ENCODE measurements at places on chromosomes 3 and 15.

- DNase-seq: peak; percentile 7
Measured at GRCh38 chr3:125374501-125374995, 577 bp downstream of the ZNF148 start.

- DNase-seq: no peak
Measured at GRCh38 chr3:171255236-171255806, 204.9 kb downstream of the TNIK start.

DNA sequence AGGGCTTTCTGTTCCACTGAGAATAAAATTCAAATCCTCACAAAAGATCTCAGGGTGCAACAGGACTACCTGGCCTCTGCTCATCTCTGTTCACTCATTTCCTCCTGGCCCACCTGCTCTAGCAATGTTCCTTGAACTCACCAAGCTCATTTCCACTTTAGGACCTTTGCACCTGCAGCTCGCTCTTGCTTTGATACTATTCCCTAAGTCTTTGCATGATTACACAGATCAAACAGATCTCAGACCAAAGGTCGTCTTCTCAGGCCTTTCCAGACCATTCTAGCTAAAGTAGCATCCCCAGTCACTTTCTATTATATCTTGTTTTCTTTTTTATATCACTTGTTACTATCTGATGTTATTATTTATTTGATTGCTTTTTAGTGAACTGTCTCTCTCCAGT, 54.7 kb downstream of the B3GNT5 start:
- DNase-seq: no peak

- DNase-seq: no peak
Measured at GRCh38 chr15:40927495-40927872, 1.7 kb upstream of the DLL4 start.

DNA sequence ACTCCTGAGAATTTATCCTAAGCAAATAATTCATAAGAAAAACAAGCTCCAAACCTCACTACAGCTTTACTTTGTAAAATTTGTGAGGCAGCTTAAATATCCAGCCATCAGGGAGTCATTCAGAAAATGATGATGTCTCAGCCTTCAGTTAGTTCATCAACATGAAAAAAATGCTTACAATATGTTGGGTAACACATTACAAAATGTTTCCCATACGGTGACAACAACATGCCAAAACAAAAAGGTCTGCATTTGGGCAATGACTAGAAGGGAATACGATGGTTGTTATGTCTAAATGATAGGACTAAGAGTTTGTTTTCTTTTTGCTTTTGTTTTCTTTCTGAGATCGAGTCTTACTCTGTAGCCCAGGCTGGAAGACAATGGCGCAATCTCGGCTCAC, 47.0 kb upstream of the CFAP161 start:
- DNase-seq: no peak

DNA sequence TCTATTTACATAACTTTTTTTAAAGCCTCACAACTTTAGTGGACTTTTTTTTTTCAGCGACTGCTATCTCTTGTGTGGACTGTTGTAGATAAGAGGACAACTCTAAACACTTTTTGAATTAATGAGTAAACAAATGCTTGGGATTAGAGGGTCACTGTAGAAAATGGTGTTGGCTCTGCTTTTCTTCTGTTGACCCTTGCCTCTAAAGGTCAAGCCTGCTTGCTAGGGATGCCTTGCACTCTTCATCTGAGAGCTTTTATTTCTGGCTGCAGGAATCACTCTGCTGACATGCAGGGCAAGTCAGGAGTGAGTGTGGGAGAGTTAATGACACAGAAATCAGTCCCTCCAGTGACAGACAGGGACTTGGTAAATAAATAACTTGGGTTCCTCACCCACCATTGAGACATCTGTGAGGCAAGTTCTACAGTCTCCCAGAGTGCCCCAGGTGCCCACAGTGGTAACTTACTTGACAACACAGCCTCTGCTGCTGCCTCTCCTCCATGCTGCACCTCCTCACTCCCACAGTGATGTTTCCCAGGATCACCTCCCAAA, 390.1 kb downstream of the IL20RB start:
- no peak for DNase-seq

GRCh38 chr15:68325726-68326125, 48.2 kb downstream of the FEM1B start:
- no peak for DNase-seq

DNA sequence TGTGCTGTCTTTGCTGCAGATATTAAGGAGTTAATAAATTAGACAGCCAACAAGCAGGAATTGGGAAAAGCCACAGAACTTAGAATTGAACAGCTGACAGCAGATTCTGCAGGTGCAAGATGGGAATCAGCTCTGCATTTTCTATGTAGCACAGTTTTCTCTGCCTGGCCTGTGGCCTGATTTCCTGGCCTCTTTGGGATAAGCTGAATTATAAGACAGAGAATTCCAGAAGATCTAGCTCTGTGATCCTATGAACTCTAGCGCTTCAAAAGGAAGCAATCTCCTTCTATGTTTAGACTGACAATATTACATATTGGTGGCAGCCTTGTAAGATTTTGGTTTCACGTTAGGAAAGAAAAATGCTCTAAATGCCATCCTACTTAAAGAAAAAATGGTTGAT, 24.0 kb upstream of the SOX2 start:
- DNase-seq: no peak

DNA sequence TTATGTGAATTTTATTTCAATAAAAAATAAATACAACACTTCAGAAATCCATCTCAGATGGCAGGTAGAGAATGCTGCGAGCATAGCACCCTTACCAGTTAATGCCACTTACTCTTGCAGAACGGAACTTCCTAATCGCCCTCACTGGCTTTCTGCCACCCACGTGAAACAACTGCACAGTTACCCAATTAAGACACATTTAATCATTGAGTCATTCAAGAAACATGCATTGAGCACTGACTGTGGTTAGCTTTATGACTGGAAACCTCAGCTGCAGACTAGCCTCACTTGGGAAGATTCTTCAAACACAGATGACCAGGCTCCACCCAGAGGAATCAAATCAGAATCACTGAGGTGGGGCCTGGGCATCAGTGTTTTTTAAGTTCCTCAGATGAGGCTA, 5.6 kb upstream of the MFGE8 start:
- DNase-seq: no peak

DNA sequence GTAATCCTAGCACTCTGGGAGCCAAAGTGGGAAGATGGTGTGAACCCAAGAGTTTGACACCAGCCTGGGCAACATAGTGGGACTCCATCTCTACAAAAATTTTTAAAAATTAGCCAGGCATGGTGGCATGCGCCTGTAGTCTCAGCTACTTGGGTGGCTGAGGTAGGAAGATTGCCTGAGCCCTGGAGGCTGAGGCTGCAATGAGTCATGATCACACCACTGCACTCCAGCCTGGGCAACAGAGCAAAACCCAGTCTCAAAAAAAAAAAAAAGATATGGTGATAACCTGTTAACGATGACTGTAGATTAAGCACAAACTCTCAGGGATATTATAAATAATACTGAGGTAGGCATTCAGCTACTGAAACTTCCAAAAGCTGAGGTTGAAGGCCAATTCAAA, 107.5 kb downstream of the SLC49A4 start:
- no peak for DNase-seq

DNA sequence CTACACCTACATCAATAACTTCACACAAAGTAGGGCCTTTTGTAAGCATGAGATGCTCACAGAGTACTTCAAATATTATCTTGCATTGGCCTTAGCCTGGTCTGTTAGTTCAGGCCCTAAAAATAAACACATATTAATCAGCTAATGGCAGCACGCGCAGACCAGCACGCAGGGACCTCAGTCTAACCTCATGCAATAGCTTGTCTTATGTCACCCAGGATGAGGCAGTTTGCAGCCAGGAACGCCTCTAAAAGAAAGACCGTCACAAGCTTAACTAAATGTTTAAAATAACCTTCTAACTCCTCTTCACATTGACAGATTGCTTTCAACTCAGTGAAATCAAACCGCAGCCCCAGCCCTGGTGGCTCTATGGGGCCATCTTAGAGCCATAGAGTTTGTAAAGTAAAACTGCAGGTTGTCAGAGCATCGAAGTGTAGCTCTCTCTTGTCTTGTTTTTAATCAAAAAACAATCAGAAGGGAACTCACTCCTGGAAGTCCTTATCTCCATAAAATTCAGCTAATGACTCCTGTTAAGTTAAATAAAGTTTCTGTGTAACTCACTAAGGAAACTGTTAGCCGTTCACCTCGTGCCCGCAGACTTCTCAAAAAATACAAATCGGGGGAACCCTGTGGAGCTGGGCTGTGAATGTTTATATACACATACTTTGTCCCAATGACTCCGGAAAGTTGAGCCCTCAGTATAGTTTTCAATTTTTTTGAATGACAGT, 212.6 kb downstream of the CDIN1 start:
- peak; percentile 24 for DNase-seq

GRCh38 chr3:78580681-78581080, 1187.1 kb downstream of the ROBO1 start:
- DNase-seq: no peak

DNA sequence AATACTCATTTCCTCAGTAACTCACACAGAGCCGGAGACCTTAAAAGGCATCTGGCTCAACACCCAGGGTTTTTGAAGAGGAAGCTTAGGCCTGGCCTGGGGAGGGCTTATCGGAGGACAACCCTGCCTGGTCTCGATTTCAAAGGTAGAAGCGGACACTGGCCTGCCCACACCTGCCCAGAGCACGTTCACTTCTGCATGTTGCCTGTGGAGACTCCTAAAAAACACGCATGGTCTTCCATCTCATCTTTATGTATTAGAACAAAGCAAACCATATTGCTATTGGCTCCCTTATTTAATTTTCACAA, 55.5 kb upstream of the FURIN start:
- no peak for DNase-seq

DNA sequence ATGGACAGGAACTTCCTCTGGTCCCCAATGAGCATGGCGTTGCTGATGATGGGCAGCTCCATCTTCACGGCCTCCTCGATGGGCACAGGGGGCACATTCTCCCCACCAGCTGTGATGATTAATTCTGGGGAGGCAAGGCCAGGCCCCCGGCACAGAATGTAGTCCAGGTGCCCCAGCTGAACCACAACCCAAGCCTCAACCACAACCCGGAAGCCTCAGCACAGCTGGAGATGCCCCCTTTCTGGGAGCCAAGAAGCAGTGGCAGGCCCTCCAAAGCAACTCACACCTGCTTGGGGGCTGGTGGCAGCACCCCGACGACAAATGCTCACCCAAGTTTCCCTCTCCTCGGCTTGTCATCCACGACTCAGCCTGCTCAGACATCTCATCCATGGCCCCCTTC, 25.2 kb downstream of the IDH3A start:
- no peak for DNase-seq

- DNase-seq: no peak
Measured at GRCh38 chr15:58060575-58060974, 4.9 kb downstream of the ALDH1A2 start.

DNA sequence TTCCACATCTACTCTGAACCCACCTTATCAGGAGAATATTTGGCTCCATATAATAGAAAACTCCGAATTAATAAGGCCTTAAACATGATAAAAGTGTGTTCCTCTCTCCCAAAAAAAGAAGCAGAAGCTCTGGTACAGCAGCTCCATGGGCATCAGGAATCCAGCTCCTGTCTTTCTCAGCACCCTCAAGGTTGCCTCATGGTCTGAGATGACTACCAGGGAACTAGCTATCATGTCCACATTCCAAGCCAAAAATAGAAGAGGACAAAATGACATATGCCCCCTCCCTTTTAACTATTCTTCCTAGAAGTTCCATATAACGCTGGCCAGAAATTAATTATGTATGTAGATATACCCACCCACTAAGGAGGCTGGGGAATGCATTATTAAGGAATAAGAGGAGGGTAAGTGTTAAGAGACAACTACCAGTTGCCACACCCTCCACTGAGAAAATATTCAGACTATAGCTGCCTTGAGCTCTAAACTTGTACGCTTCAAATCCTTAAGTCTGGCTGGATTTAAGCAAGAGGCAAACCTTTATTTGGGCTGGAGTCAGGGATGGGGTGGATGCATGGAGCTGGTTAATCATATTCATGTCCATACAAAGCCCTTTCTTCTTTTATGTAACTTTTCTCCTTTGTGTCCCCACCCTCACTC, 35.8 kb upstream of the CTDSPL start:
- no peak for DNase-seq

DNA sequence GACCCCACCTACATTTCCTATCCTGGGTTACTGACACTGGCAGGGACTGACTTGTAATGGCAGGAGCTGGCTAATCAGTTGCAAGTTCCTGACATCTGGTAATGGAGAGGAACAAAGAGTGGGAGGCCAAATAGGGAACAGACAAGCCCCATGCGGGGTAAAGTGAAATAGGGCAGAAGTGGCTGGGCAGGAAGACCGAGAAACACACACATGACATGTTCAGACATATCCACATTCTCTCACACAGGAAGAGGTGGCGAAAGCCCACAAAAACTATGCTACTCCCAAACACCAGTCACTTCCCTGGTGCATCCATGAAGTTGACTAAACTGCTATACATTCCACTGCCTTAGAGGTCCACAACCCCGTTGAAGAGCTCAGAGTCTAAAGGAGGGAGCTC, 394.1 kb upstream of the TBL1XR1 start:
- DNase-seq: no peak

DNA sequence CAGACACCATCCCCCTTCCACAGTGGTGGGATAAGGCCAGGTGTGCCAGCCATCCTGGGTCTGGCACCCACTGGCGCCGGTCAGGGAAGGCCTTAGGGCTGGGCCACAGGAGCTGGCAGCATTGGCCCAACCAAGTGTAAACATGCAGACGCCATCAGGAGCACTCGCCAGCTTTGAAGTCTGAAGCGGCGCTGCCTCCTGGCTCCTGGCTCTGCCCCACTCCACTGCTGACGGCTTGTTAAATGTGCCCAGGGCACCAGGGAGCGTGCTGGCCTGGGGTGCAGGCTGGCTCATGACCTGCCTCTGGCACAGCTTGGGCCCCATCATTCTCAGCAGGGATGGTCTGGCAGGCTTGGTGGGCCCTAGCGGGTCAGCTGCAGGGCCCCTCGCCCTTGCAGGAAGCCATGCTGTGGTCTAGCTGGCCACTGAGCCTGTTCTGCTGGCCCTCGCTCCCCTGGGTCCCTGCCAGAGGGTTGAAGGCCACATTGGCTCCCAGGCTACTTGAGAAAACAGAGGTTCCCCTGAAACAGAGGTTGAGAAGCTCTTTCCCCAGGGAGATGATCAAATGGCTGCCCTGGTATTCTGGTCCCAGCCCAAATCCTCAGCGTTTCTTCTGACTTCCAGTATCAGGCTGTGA, 116.6 kb downstream of the DNAJB8 start:
- DNase-seq: no peak

DNA sequence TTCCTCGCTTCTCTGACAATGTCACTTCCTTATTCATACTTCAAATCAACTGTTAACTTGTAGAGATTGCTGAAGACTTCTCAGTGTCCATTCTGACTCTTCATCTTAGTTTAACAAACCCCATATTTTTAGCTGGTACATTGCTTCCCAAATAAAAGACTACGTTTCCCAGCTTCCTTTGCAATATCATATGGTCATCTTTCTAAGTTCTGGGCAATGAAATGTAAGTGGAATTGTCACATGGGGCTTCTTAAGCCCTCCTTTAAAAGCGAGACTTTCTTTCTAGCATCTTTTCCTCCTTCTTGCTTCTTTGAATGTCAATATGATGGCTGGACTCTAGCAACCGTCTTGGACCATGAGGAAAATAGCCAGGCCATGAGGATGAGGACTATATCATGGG, 239.0 kb downstream of the ZNF621 start:
- no peak for DNase-seq

GRCh38 chr15:71187078-71187477, 71.8 kb downstream of the THSD4 start:
- no peak for DNase-seq

All from brain pericyte (primary cell).